ENCODE measurements at places on chromosomes 6 and 20. TPM values are rescaled to one million over a fixed set of nuclear protein-coding genes. Genes with fewer than 3 reads are reported as not detected.

MED23 gene
- polyA plus RNA-seq = 8.3 TPM

OR2H2 gene
- not detected for polyA plus RNA-seq

DEF6 gene
- polyA plus RNA-seq = 38.6 TPM

SERINC1 gene
- 29.2 TPM for polyA plus RNA-seq

CRIP3 gene
- 1.2 TPM for polyA plus RNA-seq

TMC2 gene
- not detected for polyA plus RNA-seq

MACROD2 gene
- 0.64 TPM for polyA plus RNA-seq

DSE gene
- polyA plus RNA-seq = 4.5 TPM

ENPP5 gene
- polyA plus RNA-seq = 0.27 TPM

CCN5 gene
- 24.5 TPM for polyA plus RNA-seq

DDX43 gene
- 0.31 TPM for polyA plus RNA-seq

TRAPPC3L gene
- polyA plus RNA-seq = not detected

NECAB3 gene
- polyA plus RNA-seq = 18.4 TPM

SNHG17 gene
- polyA plus RNA-seq = 32.6 TPM

ZNF311 gene
- 0.46 TPM for polyA plus RNA-seq

FOXF2 gene
- polyA plus RNA-seq = 2.3 TPM

PCED1A gene
- 49.3 TPM for polyA plus RNA-seq

LTB gene
- 1.8 TPM for polyA plus RNA-seq

SIRPB1 gene
- polyA plus RNA-seq = 0.33 TPM

FRK gene
- 1.8 TPM for polyA plus RNA-seq

PI16 gene
- 1.9 TPM for polyA plus RNA-seq

TRIM10 gene
- not detected for polyA plus RNA-seq

GFOD1 gene
- polyA plus RNA-seq = 6.8 TPM

RBM24 gene
- 0.51 TPM for polyA plus RNA-seq

LAMA4 gene
- 13.6 TPM for polyA plus RNA-seq

EFCAB8 gene
- 0.11 TPM for polyA plus RNA-seq

NKX2-2 gene
- polyA plus RNA-seq = not detected

NELFE gene
- 49.3 TPM for polyA plus RNA-seq

VSTM2L gene
- 0.26 TPM for polyA plus RNA-seq

CTCFL gene
- polyA plus RNA-seq = not detected

AIF1 gene
- 12.6 TPM for polyA plus RNA-seq

KCNQ5 gene
- 0.18 TPM for polyA plus RNA-seq

All from esophagus (tissue), 2 donors.